CD4-positive, alpha-beta T cell (primary cell): ENCODE measurements at places on chromosomes 13 and 19.

GRCh38 chr19:53086949-53087348 lies 16.3 kb downstream of the ZNF160 start:
- no peak for DNase-seq

DNA sequence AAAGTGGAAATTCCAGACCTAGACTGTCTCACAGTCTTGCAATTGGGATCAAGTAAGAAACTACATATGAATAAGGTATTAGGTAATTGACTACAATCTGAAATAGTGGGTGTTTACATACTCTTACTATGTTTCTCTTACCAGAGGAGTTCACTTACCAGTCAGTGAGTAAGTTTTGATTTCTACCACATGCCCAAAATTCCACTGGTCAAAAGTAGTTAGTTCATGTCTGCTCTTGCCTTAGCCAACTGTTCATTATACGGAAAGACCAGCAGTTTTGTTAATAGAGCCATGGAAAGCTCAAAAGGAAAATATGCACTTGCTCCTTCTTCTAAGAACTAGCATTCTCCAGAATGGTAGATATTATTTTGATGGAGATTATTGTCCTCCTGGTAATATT lies 490.8 kb downstream of the RFC3 start:
- no peak for DNase-seq

DNA sequence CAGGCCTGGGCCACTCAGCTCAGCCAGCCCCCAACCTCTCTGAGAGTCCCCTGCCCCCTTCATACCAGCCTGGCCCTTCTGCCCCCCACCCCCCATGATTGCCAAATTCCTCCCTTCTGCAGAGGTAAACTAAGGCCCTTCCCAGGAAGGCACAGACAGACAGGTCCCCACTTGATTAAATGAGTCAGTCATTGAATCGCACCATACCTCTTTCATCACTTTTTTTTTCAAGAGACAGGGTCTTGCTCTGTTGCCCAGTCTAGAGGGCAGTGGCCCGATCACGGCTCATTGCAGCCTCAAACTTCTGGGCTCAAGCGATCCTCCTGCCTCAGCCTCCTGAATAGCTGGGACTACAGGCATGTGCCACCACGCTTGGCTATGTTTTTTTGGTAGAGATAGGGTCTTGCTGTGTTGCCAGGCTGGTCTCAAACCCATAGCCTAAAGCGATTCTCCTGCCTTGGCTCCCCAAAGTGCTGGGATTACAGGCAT lies 6.0 kb downstream of the PODNL1 start:
- DNase-seq = no peak

- DNase-seq = no peak
Measured at GRCh38 chr13:37613638-37614037, 15.1 kb upstream of the POSTN start.

GRCh38 chr19:294341-294945 lies 3.2 kb upstream of the PLPP2 start:
- DNase-seq = no peak

GRCh38 chr13:30696278-30697176 lies 38.8 kb upstream of the ALOX5AP start:
- DNase-seq = no peak

GRCh38 chr13:29505511-29505910 lies 90.0 kb downstream of the SLC7A1 start:
- DNase-seq = no peak

- no peak for DNase-seq
Measured at GRCh38 chr19:55483706-55484592, 1.0 kb upstream of the NAT14 start.

DNA sequence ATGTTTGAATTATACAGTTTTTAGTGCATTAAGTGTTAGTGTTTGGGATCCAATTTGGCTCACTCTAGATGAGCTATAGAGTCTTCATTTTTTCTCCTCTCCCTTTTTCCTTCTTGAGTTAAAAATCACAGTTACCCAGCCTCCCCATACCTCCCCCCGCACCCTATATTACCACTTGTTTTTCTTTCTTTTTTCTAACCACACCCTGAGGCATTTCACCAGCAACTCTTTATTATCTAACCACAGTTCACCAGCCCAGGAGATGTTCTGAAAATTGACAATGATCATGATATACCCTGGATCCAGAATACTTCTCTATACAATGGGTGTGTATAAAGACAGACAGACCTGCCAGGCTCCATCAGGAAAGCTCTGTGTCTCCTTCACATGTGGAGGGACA lies 86.5 kb upstream of the UBL3 start:
- no peak for DNase-seq

- DNase-seq = no peak
Measured at GRCh38 chr19:18344582-18344950, 4.2 kb downstream of the PGPEP1 start.

DNA sequence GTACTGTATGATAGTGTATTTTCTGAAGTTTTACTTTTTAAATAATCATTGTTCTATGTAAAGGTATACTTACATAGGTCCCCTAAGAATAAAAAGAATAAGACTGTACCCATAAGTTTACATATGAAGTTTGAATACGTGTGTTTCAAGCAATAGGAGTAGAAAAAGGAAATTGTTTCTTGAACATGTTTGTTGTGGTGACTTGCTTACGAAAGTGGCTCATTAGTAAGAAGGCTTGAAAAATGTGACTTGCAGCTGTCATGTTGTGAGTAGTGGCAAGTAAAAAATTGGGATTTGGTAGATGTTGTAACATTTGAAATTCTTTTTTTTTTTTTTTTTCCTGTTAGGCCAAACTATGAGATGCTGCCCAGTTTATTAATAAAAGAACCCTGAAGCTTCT lies 203.3 kb downstream of the LMO7 start:
- DNase-seq = no peak

- DNase-seq = no peak
Measured at GRCh38 chr13:43583321-43583720, 203.5 kb downstream of the ENOX1 start.

DNA sequence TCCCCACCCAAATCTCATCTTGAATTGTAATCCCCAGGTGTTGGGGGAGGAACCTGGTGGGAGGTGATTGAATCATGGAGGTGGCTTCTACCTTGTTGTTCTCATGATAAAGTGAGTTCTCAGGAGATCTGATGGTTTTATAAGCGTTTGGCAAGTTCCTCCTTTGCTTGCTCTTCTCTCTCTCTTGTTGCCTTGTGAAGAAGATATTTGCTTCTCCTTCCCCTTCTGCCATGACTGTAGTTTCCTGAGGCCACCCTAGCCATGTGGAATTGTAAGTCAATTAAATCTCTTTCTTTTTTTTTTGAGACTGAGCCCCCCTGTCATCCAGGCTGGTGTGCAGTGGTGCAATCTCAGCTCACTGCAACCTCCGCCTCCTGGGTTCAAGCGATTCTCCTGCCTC lies 34.4 kb downstream of the VSTM1 start:
- DNase-seq = no peak

GRCh38 chr19:6425732-6426620 lies 1.4 kb upstream of the KHSRP start:
- no peak for DNase-seq

GRCh38 chr19:44847144-44848035 lies 1.3 kb downstream of the NECTIN2 start:
- DNase-seq = no peak

GRCh38 chr19:29510701-29511265 lies 15.0 kb upstream of the VSTM2B start:
- DNase-seq = no peak

DNA sequence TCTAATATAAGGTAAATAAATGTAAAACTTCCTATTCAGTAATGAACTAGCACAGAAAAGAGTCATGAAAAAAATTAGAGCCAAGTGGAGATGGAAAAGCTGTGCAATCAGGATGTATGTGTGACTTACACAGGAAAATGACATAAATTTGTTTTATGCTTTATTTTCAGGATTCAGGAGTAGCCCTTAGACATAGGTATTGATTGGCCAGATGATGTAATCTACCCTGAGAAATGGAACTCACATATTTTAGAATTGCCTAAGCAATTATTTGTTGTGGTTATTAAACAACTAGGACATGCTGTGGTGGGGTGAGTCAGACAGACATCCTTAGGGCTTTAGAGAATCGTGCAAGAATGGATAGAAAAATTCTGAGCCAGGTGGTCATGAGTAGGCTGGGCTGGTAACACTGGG lies 110.6 kb downstream of the PCDH9 start:
- no peak for DNase-seq

GRCh38 chr13:31951215-31951678 lies 80.3 kb upstream of the FRY start:
- DNase-seq = peak; percentile 73
